ENCODE measurements at places on chromosomes 3 and 15. TPM values are rescaled to one million over a fixed set of nuclear protein-coding genes. Genes with fewer than 3 reads are reported as not detected.

Gene C15orf39
- total RNA-seq, result 20.9 TPM

- no peak for DNase-seq
Measured at GRCh38 chr3:177468331-177468730, 271.0 kb upstream of the TBL1XR1 start.

DNA sequence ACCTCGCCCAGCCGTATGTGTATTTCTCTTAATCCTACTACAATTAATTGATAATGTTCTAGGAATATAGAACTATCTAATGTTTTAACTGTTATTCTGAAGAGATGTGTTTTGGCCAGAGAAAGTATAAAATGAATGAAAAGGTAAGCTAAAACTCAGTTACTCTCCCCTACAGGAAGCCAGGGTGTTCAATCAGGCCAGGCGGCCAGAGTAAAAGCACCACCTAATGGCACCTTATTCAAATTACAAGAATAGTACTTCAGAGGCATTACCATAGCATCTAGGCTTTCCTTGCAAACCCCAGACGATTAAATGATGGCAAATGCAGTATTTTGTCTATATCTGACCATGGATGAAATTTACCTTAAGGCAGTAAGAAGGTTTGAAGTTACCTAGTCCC, 10.4 kb downstream of the SLC12A8 start:
- no peak for DNase-seq

- no peak for DNase-seq
Measured at GRCh38 chr3:189355481-189356201, 183.9 kb downstream of the TPRG1 start.

DNA sequence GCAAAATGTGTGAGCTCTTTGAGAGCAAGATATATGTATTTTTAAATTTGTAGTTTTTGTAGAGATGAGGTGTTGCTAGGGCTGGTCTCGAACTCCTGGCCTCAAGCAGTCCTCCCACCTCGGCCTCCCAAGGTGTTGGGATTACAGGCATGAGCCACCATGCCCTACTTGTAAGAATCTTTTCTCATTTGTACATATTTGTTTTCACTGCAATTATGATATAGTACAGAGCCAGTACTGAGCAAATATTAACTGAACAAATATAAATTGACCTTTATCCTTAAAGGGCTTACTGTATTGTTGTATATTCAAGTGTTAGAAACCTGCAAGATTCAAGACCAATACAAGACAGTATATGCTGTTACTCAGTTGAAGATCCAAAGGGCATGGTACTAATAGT, 53.4 kb downstream of the GTF2E1 start:
- DNase-seq, result no peak

- no peak for DNase-seq
Measured at GRCh38 chr3:52408466-52408865, 36.4 kb downstream of the SEMA3G start.

GRCh38 chr3:194879991-194880939, 194.6 kb downstream of the FAM43A start:
- peak; percentile 89 for DNase-seq

Gene KLHL6
- total RNA-seq, result 1.7 TPM

- no peak for DNase-seq
Measured at GRCh38 chr3:120661106-120661905, 20.7 kb downstream of the HGD start.

GRCh38 chr3:2741516-2741915, 368.7 kb downstream of the IL5RA start:
- DNase-seq, result no peak

Data from vagina (tissue), 2 donors.